ENCODE measurements at places on chromosomes 2 and 18.

GRCh38 chr2:222671259-222672067 lies at the start of gene MOGAT1:
MOGAT1 (plus strand) TSS chr2:222671658; CDS start chr2:222671786, 128 bp downstream.
- DNase-seq, result no peak

DNA sequence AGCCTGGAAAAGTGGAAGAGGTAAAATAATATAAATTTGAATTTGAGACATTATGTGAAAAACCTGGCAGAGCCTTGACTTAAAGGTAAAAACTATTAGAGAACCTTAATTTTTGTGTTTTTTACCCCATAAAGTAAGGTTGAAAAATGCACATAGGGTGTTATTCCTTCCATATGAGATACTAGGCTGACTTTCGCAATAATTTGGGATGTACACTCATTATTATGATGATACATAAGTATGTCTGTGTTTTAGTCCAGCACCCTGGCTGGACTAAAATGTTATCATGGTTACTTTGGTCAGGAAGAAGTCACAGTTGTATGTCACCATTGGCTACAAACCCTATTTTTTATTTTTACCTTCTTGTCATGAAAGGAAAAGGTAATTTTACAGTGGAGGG lies 19.8 kb downstream of the NEMP2 start:
- DNase-seq, result peak; percentile 28

GRCh38 chr2:22628221-22628620 lies 756.8 kb upstream of the KLHL29 start:
- DNase-seq, result no peak

DNA sequence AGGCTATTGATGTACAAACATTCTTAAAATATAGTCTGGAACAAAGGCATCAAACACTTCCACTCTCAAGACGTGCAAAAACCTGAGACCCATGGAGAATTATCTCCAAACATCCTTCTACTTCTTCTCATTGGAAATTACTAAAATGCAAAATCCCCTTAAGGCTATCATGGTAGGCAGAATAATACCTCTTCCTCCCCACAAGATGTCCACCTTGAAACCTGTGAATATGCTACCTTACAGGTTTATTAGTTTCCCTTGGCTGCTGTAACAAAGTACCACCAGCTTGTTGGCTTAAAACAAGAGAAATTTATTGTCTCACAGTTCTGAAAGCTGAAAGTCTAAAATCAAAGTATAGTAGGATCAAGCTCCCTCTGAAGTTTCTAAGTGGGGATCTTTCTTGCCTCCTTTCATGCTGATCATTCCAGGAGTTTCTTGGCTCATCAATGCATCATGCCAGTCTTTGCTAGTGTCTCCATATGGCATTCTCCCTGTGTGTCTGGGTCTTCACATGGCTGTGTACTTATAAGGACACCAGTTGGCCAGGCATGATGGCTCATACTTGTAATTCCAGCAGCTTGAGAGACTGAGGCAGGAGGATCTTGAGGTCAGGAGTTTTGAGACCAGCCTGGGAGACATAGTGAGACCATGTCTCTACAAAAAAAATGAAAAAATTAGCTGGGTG lies 163.7 kb upstream of the NCK2 start:
- DNase-seq, result no peak

DNA sequence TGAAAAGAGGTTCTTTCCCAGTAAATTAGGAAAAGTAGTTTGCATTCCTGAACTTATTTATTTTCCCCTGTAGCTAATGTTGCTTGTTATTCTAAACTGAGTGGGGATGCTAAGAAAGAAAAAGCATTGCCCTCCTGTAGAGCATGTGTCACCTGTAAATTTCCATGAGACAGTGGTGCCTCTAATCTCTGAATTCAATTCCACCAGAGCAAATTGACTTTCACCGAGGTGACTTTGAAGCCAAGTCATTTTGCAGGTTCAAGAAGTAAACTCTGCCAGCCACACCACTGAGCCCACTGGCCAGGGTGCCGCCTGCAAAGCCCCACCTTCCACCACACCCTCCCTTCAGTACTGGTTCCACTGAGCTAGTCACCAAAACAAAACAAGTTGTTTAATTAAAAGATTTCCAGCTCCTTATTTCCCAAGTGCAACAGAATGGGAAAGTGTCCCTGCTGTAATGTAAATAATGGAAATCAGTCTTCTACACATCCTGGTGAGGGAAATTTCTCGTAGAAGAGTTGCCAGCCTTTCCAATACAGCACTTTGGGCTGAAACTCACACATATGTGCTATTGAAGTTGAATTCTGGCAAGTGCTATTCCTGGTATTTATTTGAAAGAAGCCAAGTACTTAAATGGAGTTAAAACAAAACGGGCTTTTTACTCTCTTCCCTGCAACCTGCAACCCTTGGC lies 254.8 kb downstream of the RNF152 start:
- no peak for DNase-seq

- DNase-seq, result no peak
These were observed 214.4 kb downstream of the L3MBTL4 start for GRCh38 chr18:6200204-6200774.

GRCh38 chr2:12965540-12966269 lies 249.0 kb downstream of the TRIB2 start:
- peak; percentile 69 for DNase-seq

- DNase-seq, result peak; percentile 61
These were observed at the start of gene SPIRE1 for GRCh38 chr18:12657684-12658425. SPIRE1 (minus strand) TSS chr18:12658107; CDS start chr18:12657866, 241 bp downstream.

DNA sequence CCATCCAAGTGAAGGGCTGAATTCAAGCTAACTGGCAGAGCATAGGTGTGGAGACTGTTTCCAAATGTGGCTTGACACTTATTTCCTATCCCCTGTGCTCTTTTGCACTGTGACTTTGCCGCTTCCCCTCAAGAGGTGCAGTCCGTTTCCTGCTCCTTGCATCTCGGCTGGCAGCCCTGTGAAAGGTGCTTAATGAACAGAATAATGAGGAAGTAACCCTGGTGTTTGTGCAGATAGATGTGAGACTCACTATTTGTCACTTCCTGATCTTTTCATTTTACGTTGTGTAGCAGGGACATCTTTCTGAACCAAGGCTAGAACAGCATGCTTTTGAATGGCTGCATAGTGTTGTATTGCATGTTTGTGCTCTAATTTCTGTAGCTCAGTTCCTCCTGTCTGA lies 60.8 kb downstream of the CEP192 start:
- no peak for DNase-seq

All from fibroblast of upper back skin (primary cell).